Lower leg skin (tissue), 4 donors: ENCODE measurements at places on chromosomes 5 and 9.

DNA sequence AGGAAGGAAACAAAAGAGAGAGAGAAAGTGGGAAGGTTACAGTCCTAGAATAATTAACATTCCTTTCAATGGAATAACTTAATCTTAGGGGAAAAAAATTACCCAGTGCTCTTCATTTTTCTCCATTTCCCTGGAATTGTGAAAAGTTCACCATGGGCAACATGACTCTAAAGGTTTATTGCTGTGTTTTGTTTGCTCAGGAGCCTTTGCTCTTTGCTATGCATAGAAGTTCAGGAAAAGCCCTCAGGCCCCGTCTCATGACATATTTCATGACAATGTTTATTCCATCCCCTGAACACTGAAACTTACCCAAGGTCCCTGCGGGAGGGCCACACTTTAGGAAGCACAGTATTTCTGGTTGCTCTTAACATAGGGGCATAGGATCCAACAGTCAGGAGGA is 9.8 kb upstream of the CTSL start:
- DNase-seq = no peak

GRCh38 chr9:123893831-123894460 is 36.0 kb downstream of the DENND1A start:
- DNase-seq = no peak

- DNase-seq = no peak
Observed at GRCh38 chr9:7592321-7593316, 207.0 kb downstream of the DMAC1 start.

GRCh38 chr5:111550282-111551020 is 38.1 kb upstream of the STARD4 start:
- DNase-seq = peak; percentile 91

- no peak for DNase-seq
Observed at GRCh38 chr5:123365156-123365555, 58.0 kb downstream of the CEP120 start.

GRCh38 chr9:126515001-126515872 is 98.5 kb upstream of the LMX1B start:
- DNase-seq = peak; percentile 81

DNA sequence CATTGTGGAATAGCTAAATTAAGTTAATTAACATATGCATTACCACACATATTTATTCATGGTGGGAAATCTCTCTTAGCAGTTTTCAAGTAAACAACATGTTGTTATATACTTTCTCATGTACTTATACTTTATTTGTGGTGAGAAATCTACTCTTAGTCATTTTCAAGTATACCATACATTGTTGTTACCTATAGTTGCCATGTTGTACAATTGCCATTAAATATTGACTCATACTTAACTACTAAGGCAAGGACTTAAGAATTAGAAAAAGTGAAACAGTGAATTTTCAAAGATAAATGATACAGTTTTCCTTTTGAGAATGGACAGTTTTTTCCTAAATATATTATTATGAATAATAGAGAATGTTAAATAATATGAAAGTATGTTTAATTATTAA is 27.7 kb downstream of the UGCG start:
- DNase-seq = no peak

- peak; percentile 75 for DNase-seq
Observed at GRCh38 chr9:126985870-126986498, 71.4 kb downstream of the RALGPS1 start.

- no peak for DNase-seq
Observed at GRCh38 chr9:112115970-112116753, 58.9 kb downstream of the SUSD1 start.

- no peak for DNase-seq
Observed at GRCh38 chr9:125472926-125473701, 211.5 kb downstream of the GAPVD1 start.

GRCh38 chr5:31941151-31941755 is 232.9 kb downstream of the GOLPH3 start:
- no peak for DNase-seq

DNA sequence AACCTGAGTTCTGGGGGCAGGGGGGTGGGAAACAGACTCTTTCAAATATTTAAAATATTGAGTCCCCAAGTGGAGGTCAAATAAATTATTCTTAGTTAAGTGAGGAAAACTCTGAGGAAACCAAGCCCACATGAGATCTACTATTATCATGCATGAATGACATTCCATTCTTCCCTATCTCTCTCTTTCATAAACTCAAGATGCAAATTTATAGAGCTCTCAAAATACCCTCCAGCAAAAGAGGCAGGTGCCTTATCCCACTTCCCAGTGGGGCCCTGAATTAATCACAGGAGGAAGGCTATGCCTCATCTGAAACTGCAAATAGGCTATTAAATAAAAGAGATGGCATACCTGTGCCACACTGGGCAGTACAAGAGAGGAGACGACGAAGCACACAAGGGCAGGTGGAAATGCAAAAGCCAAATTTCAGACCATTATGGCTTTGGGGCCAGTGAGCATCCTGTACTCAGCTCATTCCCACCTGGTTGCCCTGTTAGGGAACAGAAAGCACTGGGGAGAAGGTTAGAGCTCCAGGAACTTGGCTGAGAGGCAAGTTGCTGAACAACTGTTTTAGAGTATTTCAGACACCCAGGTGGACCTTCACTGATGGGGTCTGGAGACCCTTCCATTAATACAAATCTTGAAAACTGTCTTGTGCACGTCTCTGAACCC is 102.2 kb upstream of the EQTN start:
- no peak for DNase-seq

GRCh38 chr5:174047472-174048099 is 2.1 kb downstream of the NSG2 start:
- DNase-seq = no peak

- no peak for DNase-seq
Observed at GRCh38 chr5:79346420-79346824, 110.5 kb downstream of the JMY start.

- peak; percentile 7 for DNase-seq
Observed at GRCh38 chr9:134597041-134597913, 44.3 kb upstream of the COL5A1 start.

GRCh38 chr5:88878976-88879375 is 4.0 kb downstream of the MEF2C start:
- no peak for DNase-seq

GRCh38 chr5:173396311-173396993 is 68.2 kb upstream of the STC2 start:
- peak; percentile 82 for DNase-seq

DNA sequence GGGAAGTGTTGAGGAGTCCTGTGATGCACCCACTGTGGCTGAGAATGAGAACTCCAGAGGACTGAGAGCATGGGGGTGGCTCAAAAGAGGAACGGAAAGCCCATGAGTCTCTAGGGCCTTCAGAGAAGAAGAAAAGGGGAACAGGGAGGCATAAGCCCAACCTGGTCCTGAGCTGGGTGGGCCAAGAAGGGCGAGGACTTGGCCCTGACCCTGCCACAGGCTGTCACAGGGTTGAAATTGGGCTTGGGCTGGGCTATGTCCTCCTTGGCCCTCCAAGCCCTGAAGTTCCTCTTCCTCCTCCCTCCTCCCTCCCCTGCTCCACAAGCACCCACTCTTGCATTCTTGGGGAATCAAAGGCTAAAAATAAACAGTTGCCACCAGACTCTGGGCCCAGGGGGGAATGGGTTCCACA is 49.3 kb upstream of the PPARGC1B start:
- no peak for DNase-seq

- DNase-seq = no peak
Observed at GRCh38 chr9:134909511-134910481, 7.9 kb downstream of the FCN1 start.

GRCh38 chr5:108557686-108558085 is 175.8 kb upstream of the FBXL17 start:
- no peak for DNase-seq

- DNase-seq = no peak
Observed at GRCh38 chr5:59356813-59357380, 536.6 kb downstream of the PDE4D start.

GRCh38 chr9:16426716-16427115 is 443.8 kb downstream of the BNC2 start:
- DNase-seq = no peak

- peak; percentile 36 for DNase-seq
Observed at GRCh38 chr9:96089452-96090085, 212.4 kb downstream of the HSD17B3 start.

DNA sequence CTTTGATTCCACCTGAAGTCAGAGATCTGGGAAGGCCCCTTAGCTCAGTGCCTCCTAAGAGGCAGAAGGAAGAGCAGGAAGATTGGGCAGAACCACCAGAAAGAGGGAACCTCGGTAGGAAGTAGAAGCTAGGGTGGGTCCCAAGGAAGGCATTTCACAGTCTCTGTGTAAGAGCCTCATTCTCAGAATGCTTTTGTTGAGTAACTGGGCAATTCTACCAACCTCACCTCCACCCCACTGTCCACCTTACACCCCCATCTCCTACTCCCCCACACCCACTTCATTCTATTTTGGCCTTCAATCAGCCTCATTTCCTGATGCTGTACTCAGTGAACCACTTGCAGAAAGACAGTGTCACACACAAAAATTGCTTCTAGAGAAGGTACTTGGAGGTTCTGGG is 3.5 kb downstream of the HBEGF start:
- no peak for DNase-seq
